ENCODE measurements at places on chromosomes 6 and 20.
A peak's percentile ranks its signal among the peaks of the same experiment; 100 is the strongest.

- DNase-seq = no peak
Observed at GRCh38 chr6:39210450-39210849, 18.8 kb downstream of the KCNK5 start.

DNA sequence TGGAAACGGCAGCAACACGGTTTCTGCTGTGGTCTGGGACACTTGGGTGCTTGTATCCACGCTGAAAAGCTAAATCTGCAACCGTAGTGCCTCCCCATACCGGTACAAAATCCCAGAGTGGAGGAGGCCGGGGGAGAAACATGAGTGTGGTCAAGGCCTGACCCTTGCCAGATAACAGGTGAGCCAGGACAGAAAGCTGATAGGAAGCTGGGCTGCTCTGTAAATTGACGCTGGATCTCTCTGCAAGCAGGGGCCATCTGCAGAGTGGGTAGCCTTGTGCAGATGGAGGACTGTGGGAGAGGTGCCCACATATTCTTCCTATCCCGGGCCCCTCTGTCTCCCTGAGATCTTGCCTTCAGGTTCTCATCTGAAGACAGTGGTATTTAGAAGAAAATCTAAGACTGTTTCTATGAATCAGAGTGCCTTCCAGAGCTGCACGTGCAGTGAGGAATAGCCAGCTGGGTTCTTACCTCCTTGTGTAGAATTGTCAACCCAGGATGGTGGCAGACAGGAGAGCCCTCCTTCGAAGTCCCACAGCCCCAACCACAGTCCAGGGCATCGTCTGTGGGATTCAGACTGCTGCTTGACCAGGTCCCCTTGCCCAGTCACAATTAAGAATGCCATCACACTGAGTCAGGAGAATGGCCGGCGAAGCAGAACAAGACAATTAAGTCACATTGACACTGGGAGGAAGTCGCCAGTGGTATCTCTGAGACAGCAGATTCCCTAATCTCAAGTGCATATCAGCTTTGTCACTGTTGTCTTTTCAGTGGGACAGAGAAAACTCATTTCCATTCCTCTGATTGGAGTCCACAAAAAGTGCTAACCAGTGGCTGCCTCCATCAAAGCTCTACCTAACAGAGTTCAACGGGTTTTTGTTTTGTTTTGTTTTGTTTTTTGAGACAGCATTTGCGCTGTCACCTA lies 100.0 kb upstream of the RIPOR2 start:
- DNase-seq = no peak

GRCh38 chr20:62860391-62860923 lies 1.2 kb downstream of the TCFL5 start:
- DNase-seq = no peak

GRCh38 chr6:139588076-139588639 lies 213.7 kb upstream of the CITED2 start:
- no peak for DNase-seq

DNA sequence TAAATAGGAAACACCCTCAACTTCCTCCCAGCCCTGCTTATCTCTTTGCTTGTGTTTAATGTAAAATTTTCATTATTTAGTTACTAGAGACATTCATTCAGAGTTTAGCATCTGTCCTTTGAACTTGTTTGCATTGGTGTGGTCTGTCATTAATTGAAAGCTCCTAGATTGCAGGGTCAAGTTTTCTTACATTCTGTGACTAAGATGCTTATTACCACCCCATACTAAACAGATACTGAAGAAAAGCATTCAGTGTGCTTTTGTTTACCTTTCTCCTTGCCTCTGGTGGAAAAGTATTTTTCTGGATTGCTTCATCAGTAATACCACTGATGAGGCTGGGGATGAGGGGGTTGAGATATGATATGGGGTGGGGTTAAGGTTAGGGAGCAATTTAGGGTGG lies 199.0 kb downstream of the SAMD5 start:
- DNase-seq = no peak

DNA sequence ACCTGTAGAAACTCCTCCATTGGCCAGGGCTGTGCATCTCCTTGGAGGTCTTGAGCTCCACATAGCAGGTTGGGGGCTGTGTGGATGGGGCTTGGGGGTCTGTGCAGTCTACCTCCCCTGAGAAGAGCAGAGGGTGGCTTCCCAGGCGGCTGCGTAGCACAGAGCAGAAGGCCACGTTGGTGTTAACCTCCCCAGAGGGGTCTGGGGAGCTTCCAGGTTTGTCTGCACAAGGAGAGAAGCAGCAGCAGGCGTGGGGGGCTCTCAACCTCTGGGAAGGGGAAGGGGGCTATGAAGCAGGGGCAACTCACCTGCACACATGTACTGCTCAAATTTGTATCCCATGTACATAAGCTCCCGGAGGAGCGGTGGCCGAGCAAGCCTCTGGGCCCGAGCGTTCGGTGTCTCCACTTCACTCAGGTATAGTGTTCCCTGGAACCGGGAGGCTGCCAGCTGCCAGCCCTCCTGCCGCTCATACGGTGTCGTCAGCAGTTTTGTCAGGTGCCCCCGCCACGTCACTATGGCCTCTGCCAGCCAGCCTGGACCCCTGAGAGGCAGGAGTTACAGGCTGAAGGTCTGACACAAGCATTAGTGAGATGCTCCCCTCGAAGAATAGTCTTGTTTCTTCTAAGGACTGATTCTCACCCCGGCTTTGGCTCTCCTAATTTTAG lies 1.2 kb downstream of the DXO start:
- DNase-seq = no peak

- no peak for DNase-seq
Observed at GRCh38 chr20:16472045-16472872, 101.0 kb downstream of the KIF16B start.

- no peak for DNase-seq
Observed at GRCh38 chr20:21509597-21510371, 4.1 kb downstream of the NKX2-2 start.

DNA sequence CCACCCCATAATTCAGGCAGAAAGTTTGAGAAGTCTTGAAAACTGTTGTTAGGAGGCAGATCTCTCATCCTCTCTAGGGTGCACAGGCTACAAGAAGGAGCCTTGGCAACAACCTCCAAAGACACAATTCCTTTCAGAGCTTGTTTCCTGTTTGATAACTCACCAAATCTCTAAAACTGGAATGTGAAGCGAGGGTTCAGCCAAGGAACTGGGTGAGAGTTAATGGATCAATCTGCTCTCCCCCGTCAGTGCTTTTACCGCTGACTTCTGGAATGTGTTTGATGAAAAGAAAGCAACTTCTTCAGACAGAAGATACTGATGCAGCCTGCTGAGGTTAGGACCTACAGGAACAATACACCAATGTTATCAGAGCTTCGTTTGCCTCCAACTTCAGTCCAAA lies 171.8 kb upstream of the BMP2 start:
- DNase-seq = no peak

DNA sequence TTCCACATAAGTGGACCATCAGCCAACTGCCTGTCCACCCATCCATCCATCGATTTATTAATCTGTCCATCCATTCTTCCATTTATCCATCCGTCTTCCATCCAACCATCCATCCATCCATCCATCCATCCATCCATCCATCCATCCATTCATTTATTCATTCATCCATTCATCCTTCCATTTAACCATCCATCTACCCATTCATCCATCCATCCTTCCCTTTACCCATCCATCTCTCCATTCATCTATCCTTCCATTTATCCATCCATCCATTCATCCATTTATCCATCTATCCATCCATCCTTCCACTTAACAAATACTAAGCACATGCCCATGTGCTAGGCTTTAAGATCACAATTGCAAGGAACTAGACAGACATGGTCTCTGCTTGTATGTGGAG lies 6.8 kb downstream of the SAMD5 start:
- DNase-seq = no peak

GRCh38 chr6:79145301-79145700 lies 67.2 kb upstream of the PHIP start:
- no peak for DNase-seq

DNA sequence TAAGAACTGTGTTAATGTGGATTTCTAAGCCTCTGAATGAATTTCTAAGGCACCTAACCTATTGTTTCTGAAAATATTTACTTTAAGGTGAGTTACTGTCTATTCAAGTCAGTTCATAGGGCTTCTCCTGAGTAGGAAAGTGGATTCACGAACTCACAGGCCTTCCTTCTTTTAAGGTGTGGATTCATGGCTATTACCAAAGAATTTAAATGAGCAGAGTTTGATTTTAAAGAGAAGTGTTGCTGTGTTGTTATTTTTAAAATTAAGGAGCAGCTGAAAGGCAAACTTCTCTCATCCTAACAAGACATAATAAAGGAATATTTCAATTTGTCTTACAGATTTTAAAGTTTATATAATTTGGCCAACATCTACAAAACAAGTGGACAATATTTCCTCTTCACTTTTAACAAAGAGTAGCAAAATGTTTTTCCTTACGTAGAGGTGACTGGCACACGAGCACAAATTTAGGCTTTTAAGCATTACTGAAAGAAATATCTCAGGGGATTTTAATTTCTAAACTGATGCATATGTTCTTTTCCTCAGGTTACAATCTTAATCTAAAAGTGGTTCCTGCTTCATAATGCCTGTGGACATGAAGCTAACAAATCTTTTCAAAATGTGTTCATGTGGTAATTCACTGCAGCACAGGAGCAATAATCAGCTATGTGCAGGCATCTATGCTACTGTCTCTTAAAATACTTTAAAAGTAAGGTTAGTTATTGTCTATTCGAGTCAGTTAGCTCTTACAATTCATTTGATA lies 602 bp upstream of the TSPYL4 start:
- DNase-seq = no peak

GRCh38 chr6:2454180-2454579 lies 208.8 kb upstream of the GMDS start:
- DNase-seq = no peak

DNA sequence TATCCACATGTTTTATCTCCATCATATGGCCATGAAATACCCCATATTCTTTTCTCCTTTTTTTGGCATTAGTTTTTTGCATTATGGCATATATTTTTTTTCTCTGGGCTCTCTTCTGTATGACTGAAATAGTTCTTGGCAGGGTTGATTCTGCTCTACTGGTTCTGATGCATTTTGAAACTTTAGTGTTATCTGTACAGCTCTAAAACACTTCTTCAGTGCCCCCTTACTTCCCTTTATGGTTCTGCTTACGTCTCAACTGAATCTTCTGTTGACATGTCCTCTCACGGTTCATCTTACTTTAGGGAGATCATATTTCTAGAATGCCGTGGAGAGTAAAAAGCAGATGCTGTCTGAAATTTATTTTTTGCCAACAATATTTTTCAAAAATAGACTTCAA lies 23.2 kb upstream of the TXNDC5 start:
- no peak for DNase-seq

- DNase-seq = no peak
Observed at GRCh38 chr6:166318649-166319600, 10.7 kb upstream of the PRR18 start.

- DNase-seq = no peak
Observed at GRCh38 chr6:137949686-137950390, 82.8 kb downstream of the TNFAIP3 start.

DNA sequence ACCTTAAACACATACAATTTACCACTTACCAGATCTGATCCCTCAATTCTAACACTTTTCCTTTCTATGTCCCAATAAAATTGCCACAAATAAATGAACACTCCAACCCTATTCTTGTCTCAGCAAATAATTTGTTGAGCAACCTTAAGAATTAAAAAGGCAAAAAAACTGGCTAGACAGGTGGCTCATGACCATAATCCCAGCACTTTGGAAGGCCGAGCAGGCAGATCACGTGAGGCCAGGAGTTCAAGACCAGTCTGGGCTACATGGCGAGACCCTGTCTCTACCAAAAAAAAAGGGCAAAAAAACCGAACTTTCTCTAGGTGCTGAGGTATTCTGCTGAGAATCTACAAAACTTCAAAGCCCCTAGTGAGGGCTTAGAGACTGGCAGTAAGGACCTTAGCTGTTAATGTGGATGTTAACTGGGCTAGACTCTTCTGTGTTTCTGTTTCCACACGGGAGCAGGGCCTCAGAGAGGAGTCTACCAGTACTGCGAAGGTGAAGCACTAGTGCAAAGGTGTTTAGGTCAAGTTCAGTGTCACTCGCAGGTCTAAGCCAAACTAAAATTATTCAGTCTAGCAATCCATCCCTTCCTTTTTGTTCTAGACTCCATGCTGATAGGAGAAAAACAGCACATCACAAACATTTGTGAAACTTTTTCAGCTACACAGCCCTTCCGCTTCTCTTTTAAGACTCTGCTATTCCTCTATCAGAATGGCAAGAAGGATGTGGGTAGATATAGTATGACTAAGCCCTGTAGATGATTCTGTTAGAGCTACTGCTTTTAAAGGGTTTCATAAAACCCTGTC lies 2.6 kb downstream of the FASTKD5 start:
- DNase-seq = no peak

DNA sequence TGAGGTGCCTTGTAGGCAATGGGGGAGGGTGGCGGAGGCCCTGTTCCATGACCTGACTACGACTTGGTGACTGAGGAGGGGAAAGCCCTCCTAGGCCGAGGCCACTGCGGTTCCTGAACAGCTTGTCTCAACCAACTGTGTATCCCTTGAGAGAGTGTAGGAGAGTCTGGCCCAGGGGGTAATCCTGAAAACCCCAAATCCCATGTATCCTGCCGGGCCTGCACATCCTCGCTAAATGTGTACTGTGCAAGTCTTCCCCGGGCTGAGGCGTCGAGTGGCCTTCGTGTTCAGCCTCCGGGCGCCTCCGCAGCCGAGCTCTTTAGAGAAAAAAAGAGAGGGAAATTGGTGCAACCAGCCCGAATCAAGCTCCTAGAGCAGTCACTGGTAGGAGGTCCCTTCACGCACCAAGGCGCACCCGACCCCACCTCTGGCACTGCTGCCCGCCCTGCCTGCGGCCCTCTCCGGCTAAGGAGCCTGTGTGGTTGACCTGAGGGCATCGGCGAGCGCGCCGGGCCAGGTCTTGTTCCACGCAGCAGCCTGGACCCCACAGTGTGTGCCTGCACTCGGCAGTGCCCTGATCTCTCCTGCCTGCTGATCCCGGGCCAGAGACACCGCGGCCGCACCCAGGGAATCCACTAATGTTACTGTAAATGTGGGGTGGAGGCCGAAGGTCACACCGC lies 7.3 kb downstream of the SIM1 start:
- no peak for DNase-seq

DNA sequence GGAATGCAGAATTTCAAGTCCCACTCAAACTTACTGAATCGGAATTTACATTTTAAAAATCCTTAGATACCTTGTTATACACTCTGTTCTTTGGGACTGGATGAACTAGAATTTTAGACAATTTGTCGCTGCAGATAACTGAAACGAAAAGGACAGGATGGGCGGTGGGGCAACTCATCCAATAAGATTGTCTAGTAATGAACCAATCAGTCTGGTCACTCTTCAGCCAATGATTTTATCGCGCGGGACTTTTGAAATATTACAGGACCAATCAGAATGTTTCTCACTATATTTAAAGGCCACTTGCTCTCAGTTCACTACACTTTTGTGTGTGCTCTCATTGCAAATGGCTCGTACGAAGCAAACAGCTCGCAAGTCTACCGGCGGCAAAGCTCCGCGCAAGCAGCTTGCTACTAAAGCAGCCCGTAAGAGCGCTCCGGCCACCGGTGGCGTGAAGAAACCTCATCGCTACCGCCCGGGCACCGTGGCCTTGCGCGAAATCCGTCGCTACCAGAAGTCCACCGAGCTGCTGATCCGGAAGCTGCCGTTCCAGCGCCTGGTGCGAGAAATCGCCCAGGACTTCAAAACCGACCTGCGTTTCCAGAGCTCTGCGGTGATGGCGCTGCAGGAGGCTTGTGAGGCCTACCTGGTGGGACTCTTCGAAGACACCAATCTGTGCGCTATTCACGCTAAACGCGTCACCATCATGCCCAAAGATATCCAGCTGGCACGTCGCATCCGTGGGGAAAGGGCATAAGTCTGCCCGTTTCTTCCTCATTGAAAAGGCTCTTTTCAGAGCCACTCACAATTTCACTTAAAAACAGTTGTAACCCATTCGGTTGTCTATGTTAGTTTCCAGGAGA lies 41.9 kb upstream of the HFE start:
- peak; percentile 55 for DNase-seq

Measured in ascending aorta (tissue), 2 donors.